SK-N-MC (cell line): ENCODE measurements at places on chromosomes 11 and 22.
A peak's percentile ranks its signal among the peaks of the same experiment; 100 is the strongest.

DNA sequence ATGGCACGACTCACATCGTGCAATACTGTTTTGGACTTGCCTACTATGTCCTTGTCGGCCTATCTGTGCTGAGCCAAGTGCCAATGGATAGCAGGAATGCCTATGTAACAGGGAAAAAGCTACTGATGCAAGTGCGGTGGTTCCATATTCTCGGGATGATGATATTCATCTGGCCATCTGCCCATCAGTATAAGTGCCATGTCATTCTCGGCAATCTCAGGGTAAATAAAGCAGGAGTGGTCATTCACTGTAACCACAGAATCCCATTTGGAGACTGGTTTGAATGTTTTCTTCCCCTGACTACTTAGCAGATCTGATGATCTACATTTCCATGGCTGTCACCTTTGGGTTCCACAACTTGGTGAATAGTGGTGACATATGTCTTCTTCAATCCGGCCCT is 20.1 kb downstream of the OOSP3 start:
- no peak for DNase-seq

DNA sequence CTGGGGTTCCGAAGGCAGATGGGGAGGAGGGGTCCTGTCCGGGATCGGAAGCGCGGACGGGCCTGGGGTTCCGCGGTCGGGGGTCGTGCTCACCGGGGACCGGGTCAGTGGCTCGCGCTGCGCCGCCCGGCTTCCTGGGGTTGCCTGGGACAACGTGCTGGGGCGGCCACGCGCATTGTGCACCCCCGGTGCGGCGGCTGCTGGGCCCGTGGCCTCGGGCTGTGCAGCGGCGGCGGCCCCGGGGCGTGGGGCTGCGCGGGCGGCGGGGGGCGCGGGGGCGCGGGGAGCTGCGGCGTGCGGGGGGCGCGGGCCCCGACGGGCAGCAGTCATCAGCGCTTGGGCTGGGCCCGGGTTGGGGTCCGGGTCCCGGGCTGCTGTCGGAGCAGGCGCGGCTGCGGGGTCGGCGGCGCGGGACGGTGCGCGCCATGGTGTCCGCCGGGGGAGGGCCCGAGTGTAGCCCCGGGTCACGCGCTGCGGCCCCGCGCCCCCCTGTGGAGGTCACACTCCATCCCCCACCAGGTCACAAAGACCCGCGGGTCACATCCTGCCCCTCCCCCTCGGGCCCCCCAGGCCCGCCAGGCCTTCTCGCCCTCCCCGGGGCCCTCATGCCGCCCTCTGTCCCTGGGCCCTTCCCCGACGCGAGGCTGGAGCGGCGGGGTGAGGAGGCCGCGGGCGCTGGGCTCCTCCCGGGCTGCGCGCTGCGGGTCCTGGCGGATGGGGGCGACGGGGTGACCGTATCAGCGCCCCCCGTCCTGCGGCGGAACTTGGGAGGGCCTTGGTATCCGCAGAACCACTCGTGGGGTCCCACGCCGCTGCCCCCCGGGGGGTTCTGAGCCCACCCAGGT is at the start of gene TTLL8:
Gene TTLL8 (minus strand): TSS at position 238 of the 845 bp plus-strand sequence.
- no peak for DNase-seq

- DNase-seq, result no peak
Measured at GRCh38 chr22:22684580-22685561, 40.5 kb downstream of the GGTLC2 start.

GRCh38 chr11:65498042-65498726 is 661 bp upstream of the MALAT1 start:
- DNase-seq, result no peak

- no peak for DNase-seq
Measured at GRCh38 chr11:112941104-112941503, 20.1 kb upstream of the NCAM1 start.

- DNase-seq, result no peak
Measured at GRCh38 chr11:130156108-130157022, 3.2 kb upstream of the ST14 start.

- DNase-seq, result no peak
Measured at GRCh38 chr11:30432716-30433115, 109.8 kb downstream of the ARL14EP start.

- peak; percentile 55 for DNase-seq
Measured at GRCh38 chr11:103994094-103994493, 42.3 kb upstream of the DDI1 start.

GRCh38 chr11:29534836-29535235 is 482.0 kb downstream of the KCNA4 start:
- no peak for DNase-seq

DNA sequence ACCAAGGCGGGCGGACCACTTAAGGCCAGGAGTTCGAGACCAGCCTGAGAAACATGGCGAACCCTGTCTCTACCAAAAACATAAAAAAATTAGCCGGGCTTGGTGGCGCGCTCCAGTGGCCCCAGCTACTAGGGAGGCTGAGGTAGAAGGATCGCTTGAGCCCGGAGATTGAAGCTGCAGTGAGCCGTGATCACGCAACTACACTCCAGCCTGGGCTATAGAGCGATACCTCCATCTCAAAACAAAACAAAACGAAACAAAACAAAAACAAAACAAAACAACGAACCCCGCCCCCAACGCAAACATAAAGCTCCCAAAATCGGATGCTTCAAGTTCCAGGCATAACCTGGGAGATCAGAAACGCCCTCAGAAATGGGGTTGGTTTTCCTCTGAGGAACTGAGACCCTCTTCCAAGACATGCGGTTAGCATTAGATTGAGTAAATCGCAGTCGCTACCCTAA is 564 bp downstream of the LRRC51 start:
- DNase-seq, result no peak

DNA sequence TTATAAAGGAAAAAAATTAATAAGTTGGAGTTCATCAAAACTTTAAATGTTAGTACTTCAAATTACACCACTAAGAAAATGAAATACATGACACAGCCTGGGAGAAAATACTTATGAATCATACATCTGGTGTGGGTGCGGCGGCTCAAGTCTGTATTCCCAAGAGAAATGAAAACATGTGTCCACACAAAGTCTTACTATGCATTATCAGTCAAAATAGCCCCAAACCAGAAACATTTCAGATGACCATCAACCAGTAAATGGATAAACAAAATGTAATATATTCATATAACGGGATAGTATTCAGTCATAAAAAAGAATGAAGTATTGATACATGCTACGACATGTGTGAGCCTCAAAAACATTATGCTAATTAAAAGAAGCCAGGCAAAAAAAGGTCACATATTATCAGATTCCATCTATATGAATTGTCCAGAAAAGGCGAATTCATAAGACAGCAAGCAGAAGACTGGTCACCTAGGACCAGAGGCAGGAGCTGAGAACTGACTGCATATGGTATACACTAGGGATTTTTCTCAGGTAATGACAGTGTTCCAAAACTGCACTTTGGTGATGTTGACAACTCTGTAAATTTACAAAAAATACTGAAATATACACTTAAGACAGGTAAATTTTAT is 5.3 kb upstream of the AKIP1 start:
- no peak for DNase-seq

GRCh38 chr11:113249786-113250185 is 64.6 kb upstream of the TTC12 start:
- no peak for DNase-seq

DNA sequence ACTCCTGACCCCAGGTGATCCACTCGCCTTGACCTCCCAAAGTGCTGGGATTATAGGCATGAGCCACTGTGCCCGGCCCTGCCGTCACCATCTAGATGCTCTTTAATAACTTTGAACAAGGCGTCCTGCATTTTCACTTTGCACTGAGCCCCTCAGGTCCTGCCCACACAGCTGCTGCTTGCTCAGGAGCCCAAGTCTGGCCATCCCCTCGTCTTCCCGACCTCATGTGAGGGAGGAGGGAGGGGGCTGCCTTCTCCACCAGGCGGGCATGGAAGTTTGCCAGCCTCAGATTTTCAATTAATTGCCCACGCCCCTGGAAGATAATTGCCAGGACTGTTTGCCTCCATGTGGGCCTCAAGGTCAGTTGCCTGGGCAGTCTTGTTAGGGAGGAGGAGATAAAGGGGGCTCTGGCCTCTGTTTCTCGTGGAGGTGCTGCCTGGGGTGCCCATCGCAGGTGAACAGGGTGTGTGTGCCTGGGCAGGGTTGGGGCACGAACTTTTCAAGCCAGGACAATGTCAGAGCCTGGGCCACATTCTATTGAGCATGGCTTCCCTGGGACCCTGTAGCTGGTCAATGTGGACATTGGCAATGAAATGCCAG is 27.9 kb upstream of the MYEOV start:
- DNase-seq, result no peak

- no peak for DNase-seq
Measured at GRCh38 chr22:35521358-35522224, 19.0 kb upstream of the RASD2 start.

- no peak for DNase-seq
Measured at GRCh38 chr11:47527186-47527585, 25.7 kb downstream of the CELF1 start.

DNA sequence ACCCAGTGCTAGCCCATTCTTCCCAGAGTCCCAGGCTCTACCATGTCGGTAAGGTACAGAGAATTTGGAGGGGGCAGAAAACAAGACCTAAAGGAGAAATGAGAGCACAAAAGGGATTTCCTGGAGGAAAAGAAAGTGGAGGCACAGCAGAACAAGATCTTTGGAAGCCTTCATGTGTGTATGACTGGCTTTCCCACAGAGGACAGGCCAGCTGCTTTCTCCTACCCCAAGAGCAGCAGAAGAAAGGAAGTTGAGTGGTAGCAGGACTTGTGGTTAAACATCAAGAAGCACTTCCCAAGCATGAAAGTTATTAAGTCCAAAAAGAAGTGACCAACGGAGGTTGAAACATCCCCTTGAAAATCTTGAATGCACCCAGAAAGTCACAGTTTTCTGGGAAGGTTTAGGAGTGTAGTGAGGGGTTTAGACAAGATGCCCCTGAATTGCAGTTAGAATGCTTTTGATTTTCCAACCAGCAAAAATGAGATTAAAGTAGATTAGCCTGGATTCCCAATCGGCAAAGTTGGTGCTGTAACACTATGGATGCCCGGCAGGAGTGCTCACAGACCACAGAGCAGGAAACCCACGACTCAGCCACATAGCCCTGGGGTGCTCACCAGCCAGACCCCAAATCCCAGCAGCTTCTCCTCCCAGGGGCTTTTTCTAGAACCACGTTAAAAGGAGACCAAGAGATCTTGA is 608 bp downstream of the TMPRSS13 start:
- no peak for DNase-seq

GRCh38 chr22:38490915-38491314 is 15.2 kb downstream of the DDX17 start:
- DNase-seq, result no peak

DNA sequence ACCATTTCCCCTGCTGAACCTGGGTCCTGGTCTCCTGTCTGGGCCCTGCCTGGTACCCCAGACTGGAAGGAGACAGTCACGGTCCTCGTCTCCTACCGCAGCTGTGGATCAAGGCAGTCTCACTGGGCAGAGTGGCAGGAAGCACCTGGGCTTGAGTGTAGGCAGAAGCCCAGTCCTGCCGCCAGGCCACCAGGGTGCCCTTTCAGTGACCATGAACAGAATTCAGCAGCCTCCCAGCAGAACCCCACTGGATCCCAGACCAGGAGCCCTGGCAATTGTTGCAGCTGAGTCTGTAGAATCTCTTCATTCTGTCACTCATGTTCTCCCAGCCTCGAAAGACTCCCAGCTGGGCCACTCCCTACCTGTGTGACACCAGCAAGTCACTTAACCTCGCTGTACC is 25.5 kb upstream of the CREB3L1 start:
- no peak for DNase-seq

DNA sequence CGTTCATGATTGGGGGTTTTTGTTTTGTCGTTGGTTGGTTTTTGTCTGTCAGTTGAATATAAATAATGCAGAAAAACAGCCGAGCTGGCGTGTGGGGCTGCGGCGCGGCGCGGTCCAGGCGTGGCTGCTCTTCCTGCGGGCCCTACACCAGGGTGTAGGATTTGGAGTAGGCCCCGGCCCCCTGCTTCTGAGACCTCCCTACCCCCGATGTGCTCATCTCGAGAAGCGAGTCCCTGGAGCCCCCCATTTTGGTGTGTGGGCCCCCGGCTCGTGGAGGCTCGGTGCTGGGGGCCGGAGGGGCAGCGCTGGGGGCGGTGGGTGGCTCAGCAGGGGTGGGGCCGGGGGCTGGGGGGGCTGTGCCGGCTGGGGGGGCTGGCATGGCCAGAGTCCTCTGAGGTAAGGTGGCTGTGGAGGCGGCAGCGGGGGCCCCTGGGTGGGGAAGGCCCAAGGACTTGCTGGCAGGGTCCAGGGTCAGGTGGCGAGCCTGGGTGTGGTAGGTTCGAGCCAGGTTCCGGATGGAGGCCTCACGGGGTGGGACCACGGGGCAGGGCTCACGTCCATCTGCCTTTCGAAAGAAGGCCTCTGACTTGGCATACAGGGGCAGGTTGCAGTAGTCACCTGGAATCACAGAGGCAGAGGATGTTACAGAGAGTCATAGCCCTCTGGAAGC is 100.7 kb downstream of the CEP164 start:
- DNase-seq, result no peak

DNA sequence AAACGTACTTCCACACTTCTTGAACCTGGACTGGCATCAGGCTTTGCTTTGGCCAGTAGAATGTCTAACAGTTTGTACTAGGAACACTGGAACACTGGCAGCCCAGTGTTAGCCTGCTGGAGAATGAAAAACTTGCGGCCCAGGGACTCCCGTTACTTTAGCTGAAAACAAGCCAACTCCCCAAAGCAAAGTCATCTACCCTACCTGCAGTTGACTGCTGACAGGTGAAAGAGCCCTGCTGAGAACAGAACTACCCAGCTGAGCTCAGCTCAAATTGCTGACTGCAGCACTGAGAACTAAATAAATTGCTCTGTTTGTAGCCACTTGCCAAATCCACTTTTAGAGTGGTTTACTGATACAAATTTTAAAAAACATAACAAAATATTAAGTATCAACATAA is 342.5 kb downstream of the LRRC4C start:
- no peak for DNase-seq

- DNase-seq, result no peak
Measured at GRCh38 chr11:30710221-30710620, 124.1 kb upstream of the MPPED2 start.

DNA sequence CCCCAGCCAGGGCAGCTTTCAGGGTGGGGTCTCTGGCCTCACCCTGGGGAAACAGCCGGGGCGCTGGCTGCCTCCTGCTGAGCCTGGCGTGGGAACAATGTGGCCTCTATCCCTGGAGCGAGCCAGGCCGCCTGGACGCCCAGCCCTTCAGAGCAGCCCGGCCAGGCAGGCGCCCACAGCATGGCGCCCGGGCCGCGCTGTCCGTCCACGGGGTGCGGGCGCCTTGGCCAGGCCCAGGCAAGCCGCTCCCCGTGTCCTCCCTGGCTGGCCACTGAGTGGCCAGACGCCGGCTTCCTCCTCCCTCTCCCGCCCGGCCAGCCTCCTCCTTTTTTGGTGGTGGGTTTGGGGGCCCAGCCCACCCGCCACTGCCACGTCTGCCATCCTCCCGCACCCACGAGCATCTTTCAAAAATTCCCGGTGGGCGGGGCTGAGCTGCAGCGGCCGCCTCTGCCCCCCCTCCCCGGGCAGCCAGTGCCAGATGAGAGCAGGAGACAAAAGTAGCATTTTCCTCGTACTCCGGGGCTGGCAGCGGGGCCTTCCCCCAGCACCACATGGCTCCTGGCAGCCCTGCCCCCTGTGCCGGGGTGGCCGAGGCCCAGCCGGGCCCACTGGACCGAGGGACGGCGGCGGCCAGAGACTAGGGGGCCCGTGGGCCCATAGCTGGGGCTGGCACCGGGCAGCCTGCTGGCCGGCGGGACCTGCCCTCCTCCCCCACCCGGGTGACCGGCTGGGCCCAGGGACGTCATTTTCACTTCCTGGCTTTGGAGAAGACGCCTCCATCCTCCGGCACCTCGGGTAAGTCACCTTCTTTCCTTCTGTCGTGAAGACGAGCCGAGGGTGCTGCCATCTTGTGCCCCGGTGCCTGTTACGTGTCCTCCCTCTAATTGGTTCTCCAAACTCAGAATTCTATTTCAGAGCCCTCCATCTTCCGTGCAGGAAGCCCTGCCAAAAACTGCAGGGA is 70.2 kb upstream of the PPARA start:
- no peak for DNase-seq
